Esophagus mucosa (tissue), 1 donor: ENCODE measurements at places on chromosomes 4 and X. TPM values are rescaled to one million over a fixed set of nuclear protein-coding genes. Genes with fewer than 3 reads are reported as not detected.

Gene SUPT20HL2
- not detected for total RNA-seq

Gene KCNIP4
- not detected for total RNA-seq

Gene BLOC1S4
- total RNA-seq = 9.8 TPM

Gene SHROOM3
- 20.7 TPM for total RNA-seq

Gene LUZP4
- not detected for total RNA-seq

Gene ELF4
- 11.2 TPM for total RNA-seq

Gene GPC4
- 2.7 TPM for total RNA-seq

Gene CXXC4
- 0.12 TPM for total RNA-seq

Gene COL4A5
- total RNA-seq = 18.9 TPM

Gene MYOZ2
- not detected for total RNA-seq

Gene MID1IP1
- total RNA-seq = 47.6 TPM

- no peak for ATAC-seq
Observed at GRCh38 chr4:55675196-55675793, 39.2 kb upstream of the NMU start.

DNA sequence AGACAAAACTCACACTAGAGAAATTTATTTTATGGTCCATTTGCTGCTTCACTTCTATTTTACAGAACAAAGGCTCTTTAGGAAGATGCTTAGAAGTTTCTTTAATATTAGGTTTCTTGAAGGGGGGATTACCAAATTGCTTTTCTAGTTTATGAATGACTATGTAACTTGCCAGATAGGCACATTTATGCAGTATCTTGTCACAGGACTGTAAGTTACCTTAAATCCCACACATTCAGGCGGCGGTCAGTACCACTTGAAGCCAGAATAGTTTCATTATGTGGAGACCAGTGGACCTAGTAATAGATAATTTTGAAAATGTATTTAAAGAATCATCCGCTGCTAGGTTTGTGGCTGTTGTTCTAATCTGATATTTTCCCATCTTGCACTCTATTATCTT lies 18.3 kb downstream of the RBBP7 start:
- no peak for ATAC-seq

- ATAC-seq = no peak
Observed at GRCh38 chrX:47209508-47210238, 8.8 kb upstream of the CDK16 start.

DNA sequence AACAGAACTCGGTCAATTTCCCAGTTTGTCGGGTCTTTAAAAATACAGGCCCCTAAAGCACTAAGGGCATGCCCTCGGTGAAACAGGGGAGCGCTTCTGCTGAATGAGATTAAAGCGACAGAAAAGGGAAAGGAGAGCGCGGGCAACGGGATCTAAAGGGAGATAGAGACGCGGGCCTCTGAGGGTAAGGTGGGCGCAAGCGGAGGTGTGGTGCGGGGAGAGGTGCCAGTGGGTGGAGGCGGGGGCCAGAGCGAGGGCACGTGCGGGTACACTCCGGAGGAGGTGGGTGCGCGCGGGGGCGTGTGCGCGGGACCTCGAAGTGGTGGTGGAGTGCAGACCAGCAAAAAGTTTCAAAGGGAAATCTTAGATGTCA lies 787 bp upstream of the TET2 start:
- ATAC-seq = peak; percentile 19

- no peak for ATAC-seq
Observed at GRCh38 chr4:145865274-145865941, 73.2 kb downstream of the ZNF827 start.

DNA sequence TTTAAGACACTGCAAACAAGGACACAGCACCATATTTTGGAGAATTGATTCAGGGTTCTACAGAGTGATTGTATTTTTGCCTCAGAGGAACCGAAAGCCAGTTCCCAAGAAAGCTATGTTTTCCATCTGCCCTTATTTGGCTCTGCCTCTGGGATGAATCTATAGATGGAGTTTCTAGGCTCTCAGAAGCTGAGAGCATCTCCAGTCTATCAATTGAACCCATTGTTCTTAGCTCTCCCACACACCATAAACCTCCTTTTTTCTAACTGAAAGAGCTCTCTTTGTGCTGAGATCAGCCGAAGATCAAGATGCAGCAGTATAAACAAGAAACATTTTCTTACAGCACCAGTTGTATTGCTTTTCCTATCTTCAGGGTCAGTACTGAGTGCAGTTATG lies 16.9 kb downstream of the PLP1 start:
- no peak for ATAC-seq

DNA sequence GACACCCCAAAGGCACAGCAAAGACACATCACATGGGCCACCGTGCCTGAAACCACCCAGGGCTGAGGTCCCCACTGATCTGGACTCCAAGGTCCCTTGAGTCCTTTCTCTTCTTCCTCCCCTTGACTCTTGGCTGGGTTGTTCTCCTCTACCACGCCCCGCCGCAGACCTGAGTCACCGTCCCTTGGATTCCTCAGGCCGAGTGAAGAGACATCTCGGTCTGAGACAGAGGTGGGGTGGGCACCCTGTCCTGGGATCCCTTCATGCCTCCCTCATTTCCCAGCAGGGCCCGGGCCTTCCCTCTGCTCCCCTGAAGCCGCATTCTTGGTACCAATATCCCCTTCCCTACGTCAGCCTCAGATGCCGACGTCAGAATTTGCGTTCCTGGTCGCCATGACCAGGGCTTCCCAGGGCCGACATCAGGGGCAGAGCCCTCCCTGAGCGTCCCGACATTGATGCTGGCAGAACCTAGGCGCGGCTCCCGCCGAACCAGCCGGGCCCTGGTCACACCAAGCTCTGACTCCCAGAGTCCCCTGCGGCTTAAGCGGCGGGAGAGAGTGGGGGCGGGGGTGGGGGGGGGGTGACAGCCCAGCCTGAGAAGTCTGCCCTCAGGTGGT lies 498 bp downstream of the MAGEA10 start:
- ATAC-seq = no peak

- ATAC-seq = no peak
Observed at GRCh38 chr4:107870916-107871786, 46.4 kb downstream of the SGMS2 start.

GRCh38 chrX:148929686-148930085 lies 429.3 kb downstream of the AFF2 start:
- no peak for ATAC-seq

- peak; percentile 32 for ATAC-seq
Observed at GRCh38 chr4:150385606-150386005, 196.3 kb upstream of the MAB21L2 start.

DNA sequence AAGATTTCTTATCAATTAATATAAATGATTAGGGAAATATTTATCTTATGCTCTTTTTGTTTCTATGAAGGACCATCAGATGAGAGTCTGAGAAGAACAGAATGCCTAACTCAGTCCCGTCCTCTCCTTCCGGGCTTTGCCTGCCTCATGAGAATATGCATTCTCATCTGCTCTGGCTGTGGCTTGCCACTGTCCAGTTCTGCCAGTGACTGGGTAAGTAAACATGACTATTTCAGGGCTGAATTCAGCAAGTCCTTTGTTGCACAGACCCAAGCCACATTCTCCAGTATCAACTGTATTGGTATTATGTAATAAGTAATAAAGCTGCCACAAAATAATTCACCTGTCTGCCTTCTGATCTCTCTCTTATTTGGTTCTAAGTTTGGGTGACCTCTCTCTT lies 110.7 kb downstream of the WDFY3 start:
- no peak for ATAC-seq

DNA sequence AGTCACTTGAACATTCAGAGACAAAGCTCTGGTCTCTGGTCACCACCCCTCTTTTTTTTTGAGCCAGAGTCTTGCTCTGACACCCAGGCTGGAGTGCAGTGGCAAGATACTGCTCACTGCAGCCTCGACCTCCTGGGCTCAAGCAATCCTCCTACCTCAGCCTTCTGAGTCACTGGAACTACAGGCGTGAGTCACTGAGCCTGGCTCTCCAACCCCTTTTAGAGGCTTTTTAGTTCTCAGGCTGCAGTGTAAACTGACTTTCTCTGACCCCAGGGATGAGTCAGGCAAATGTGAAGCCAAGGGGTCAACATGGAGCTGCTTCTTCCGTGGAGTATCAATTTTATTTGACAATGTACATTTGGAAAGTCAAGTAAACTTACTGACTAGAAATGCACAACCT lies 229.2 kb downstream of the PTTG2 start:
- ATAC-seq = peak; percentile 55

- peak; percentile 41 for ATAC-seq
Observed at GRCh38 chr4:99655308-99656081, 2.1 kb downstream of the C4orf54 start.

- peak; percentile 85 for ATAC-seq
Observed at GRCh38 chr4:24002330-24002966, 112.6 kb upstream of the PPARGC1A start.

- peak; percentile 87 for ATAC-seq
Observed at GRCh38 chr4:77190053-77190452, 33.0 kb downstream of the CCNG2 start.

- peak; percentile 10 for ATAC-seq
Observed at GRCh38 chr4:76993787-76994641, 44.5 kb downstream of the SEPTIN11 start.

DNA sequence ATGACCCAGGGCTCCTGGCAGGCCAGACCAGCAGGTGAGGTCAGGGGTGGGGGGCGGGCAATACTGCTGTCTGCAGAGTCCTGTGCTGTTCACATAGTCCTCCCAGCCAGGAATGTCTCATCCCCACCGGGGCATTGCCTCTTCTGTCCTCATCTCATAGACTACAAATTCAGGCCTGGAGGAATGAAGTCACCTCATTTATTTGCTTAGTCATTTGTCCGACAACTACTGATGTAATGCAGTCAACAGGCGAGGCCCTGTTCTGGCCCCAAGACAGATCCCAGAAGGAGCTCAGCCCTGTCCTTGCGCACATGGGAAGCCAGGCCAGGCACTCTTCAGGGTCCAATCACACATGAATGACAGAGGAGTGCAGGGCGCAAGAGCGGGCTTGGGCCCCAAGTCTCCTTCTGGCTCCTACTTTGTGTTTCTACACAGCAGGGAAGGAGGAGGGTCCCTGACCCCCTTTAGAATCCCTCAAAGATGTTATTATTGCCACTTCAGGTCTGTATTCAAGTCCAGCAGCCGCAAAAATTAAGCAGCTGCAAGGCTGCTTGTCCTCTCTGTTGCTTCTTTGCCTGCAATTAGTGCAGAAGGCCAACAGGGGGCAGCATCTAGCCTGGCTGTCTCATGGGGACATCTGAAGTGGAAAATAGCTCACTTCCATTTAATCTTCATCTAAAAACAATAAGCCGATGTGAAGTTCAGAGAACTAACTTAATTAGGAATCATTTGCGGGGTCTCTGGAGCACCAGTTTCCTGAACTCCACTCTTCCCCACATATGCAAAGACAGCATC lies 15.2 kb upstream of the HMX1 start:
- ATAC-seq = no peak

- no peak for ATAC-seq
Observed at GRCh38 chrX:24513416-24513815, 48.3 kb downstream of the PDK3 start.

- no peak for ATAC-seq
Observed at GRCh38 chrX:78759081-78759480, 11.6 kb downstream of the LPAR4 start.

DNA sequence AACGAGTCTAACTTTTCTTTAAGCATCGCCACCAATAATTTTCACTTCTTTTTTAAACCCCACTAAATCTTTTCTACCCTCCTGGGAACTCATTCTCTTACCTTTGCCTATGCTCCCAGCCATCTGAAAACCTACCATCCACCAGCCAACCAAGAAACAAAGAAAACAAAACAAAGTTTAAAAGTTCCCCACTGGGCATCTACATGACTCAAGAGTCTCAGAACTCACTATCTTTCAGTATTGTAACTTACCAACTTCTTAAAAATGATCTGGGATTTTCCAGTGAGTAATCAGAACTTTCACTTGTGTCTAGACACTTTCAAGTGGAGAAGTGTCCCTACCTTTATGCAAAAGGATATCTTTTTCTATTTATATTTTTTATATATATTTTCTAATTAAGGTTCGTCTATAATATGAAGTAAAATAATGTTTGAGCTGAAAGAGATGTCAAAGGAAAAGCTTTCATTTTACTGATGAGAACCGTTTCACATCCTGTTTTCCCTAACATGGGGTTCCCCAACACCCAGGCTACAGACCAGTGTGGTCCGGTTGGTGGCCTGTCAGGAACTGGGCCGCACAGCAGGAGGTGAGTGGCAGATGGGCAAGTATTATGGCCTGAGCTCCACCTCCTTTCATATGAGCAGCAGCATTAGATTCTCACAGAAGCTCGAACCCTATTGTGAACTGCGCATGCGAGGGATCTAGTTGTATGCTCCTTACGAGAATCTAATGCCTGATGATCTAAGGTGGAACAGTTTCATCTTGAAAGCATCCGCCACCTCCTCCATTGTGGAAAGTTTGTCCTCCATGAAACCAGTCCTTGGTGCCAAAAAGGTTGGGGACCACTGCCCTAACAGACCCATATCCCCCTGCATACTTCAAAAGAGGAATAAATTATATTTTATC lies 9.8 kb upstream of the TIGD2 start:
- ATAC-seq = no peak

DNA sequence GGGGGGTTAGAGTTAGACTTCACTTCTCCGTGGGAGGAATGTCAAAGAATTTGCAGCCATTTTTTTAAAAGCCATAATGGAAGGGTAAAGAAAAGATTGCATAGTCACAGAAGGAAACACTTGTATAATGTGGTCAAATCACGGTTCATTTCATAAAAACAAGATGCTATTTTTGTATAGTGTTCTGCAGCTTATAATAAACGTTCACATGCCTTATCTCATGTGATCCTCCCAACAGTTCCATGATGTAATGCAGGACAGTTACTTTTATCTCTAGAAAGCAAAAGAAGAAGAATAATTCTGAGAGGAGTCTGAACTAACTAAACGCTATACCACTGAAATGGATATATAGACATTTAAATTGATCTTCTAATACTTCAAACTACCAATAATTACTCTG lies 71.3 kb upstream of the CAMK2D start:
- ATAC-seq = no peak

DNA sequence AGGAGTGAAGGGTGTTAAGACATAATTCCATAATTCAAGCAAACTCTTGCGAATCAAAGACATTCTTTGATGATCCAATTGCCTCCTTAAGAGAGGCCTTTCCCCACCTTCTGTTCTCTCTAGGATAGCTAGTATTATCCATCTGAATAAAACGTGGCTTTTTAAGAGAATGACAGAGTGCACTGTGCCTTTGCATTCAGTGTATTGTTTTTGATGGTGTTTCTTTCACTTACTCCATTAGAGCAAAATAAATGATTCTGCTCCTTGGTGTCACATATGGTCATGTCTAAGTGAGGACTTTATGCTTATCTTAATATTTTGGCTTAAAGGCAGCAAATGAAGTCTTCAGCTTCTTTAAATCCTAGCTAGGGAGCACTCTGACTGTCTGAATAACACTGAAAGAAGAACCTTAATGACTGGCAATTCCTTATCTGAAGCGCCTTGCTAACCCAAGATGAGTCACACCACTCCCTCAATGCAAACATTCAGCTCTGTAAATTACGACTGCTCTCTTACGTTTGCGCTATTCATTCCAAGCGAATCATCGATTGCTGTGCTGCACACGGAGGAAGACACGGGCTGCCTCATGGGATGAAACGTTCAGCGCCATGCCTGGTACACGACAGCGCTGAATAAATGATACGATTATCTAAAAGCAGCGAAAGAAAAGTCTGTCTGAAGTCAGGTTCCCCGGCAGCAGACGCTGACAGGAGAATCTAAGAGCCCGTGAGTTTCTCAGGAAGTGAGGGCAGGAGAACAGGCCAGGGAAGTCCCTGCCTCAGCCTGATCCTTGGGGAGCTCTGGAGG lies 35.1 kb upstream of the GEMIN8 start:
- no peak for ATAC-seq

GRCh38 chr4:9918484-9918883 lies 102.8 kb downstream of the SLC2A9 start:
- no peak for ATAC-seq

GRCh38 chr4:86967073-86967472 lies 32.3 kb downstream of the AFF1 start:
- ATAC-seq = no peak

- no peak for ATAC-seq
Observed at GRCh38 chrX:136671006-136671610, 23.1 kb downstream of the CD40LG start.
